RKO (cell line): ENCODE measurements at places on chromosomes 12 and 14.
A peak's percentile ranks its signal among the peaks of the same experiment; 100 is the strongest.

- no peak for DNase-seq
Measured at GRCh38 chr14:64737391-64738280, 33.4 kb downstream of the PLEKHG3 start.

- no peak for DNase-seq
Measured at GRCh38 chr12:62370189-62370588, 96.4 kb upstream of the MON2 start.

GRCh38 chr12:5861416-5861815 lies 83.6 kb downstream of the ANO2 start:
- no peak for DNase-seq

DNA sequence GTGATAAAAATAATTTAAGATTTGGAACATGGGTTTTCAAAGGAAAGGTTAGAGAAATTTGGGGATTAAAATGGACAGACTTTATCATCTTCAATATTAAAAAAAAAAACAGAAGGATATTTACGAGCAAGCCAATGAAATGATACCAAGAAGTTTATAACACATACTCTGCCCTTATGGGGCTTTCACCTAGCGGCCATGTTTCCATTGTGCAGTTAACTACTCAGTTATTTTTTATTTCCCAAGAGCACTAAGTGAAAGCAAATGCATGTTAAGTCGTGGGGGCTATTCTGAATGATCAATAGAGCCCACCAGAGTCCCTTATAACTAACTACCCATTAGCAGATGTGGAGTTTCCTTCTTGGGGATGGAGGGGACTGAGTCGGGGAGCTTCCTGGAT lies 53.9 kb downstream of the ETV6 start:
- no peak for DNase-seq

DNA sequence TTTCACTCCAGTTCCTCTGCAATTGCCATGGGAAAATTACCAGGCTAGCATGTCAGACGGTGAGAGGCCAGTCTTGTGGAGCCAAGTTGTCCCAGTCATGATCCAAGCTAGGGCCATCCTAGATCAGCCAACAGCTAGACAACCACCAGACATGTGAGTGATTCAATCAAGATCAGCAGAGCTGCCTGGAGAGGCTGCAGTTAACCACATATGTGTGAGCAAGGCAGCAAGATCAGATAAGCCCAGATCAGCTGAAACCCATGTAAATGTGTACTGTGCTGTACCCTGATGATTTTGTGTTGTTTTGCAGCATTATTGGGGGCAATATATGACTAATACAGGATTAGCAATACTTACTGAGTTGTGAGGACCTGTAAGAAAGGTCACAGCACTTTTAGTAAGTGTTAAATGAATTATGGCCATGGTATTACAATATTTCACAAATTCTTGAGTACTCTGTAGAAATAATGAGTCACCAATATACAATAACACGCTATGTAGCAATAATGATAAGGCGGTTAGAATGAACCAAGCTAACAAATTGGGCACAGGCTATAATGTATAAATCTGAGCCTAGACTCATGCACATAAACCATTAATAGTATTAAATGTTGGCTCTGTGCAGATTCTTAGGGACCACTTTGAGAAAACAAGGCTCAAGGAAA lies 91.4 kb downstream of the SUDS3 start:
- DNase-seq, result no peak

- DNase-seq, result no peak
Measured at GRCh38 chr12:18071336-18071735, 18.7 kb downstream of the RERGL start.

DNA sequence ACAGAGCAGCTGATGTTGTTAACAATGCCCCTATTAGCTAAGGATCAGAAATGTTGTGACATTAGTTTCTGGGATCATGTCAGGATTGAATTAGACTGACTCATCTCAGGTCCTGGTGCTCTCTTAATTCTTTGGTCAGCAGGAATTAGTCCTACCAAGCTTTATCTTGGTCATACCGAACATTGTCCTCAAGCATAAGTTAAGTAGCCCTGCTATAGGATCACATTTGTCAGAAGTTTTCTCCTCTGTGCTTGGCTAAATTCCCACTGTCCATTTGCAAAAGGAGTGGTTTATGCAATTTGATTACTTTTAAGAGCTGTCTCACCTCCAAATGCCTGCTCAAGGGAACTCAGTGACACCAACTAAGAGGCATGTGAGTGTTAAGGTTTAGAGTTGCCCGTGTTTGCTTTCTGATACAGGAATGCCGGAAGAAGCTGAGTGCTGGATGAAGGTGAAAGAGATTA lies 48.4 kb upstream of the IFNG-AS1 start:
- no peak for DNase-seq

DNA sequence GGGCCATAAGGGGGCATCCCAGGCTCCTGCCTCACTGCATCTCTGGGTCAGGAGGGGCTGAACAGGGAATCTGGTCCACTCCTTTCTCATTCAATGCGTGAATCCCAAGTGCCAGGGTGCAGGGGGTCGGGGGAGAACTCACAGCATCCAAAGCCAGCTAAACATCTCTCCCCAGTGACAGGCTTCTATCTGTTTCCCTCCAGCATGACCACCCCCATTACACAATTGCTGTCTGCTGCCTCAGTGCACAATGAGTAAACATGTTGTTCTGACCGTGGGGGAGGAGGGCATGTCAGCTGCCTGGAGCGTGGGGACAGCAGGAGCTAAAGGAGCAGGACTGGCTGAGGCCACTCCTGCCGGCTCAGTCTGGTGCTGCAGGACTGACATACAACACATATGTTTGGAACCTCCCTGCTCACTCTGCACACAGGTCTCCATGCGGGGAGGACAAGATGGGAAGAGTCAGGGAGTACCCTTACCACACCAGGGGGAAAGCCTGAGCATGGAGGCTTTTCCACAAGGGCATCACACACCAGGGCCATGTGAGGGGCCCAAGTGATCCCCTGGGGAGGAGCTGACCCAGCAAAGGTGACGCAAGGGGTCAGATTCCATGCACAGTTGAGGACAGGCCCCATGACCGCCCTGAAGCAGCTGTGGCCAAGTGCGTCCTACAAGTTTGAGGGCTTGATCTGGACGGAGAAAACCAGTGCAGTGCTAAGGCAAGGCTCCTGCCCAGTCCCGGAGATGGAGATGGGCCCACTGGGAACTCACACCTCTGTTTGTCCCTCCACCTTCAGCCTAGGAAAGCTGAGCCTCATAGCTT lies 1.4 kb downstream of the TNS2 start:
- no peak for DNase-seq

GRCh38 chr14:74619672-74620131 lies 7.7 kb upstream of the LTBP2 start:
- peak; percentile 98 for DNase-seq

DNA sequence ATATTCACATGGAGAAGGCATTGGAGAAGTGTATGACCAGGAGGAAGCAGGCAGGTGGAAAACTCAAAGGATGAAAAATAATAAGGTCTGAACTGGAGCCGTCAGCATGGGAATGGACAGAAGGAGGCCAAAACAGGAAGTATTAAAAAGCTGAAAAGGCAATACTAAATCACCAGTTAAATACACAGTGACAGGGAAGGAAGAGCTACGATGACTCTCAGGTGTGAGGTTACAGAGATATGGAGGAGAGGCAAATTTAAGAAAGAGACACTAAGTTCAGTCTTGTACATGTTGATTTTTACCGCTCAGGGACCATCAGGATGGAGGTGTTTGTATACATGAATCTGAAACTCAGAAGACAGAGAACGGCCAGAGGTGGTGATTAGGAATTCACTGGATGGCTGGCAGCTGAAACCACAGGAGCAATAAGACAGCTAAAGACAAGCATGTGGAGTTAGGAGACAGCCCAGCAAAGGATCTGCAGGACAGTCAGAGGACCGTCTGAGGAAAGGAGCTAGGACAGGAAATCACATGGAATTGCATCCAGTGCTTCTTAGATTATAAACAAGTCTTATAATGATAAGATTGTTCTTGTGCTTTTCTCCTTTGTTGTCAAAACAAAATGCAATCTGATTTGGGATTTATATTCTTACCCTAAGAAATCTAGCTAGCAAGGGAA lies 33.9 kb upstream of the CDKN3 start:
- DNase-seq, result no peak

- peak; percentile 71 for DNase-seq
Measured at GRCh38 chr12:69007101-69007854, 74.3 kb upstream of the CPM start.

DNA sequence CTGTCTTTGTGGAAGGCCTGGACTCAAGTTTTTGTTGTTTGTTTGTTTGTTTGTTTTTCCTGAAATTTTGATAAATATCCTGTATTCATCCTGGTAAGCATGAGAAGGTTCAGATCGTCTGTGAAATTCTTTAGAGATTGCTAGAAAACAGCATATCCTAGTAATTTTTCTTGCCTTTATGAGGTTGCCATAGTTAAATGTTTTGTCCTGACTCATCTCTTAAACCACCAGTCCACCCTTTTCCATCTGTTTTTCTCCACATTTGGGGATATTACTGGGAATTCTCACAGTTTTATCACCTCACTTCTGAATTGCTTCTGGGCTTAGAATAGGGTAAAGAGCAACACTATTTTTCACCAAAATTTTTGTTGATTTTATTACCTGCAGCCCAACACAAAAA lies 248.3 kb downstream of the FBXL14 start:
- DNase-seq, result no peak

- no peak for DNase-seq
Measured at GRCh38 chr14:59293935-59294661, 105.6 kb downstream of the DAAM1 start.

DNA sequence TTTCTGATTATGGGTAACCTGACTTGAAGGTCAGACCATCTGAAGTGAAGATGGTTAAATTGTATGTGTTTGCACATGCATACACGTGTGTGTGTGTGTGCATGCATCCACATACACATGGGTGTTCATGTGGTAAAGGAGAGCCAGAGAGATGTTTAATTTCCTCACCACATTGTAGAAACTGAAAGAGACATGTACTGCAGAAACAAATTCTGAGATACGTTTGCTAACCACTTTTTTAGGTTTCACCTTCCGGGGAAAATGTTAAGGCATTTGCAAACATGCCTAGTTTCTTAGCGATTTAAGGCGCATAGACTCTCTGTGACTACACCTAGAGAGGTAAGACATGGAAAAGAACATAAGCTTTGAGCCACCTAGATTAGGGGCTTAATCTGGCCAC lies 362.9 kb downstream of the RAD51B start:
- no peak for DNase-seq

DNA sequence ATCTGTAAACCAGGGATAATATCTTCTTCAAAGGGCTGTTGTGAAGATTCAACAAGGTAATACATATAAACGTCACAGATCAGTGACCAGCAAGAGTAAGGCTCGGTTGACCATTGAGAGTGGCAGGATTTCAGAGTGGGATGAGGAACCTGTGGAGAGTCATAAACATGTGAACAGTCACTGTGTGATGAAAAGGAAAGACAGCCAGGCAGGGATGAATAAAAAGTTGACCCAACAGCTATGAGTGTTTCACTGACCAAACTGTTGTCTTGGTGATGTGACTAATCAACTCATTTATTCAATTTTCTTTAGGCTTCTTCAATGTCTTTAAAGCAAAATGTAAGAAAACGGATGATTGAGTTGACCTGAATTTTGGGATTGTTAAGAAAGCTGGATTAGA lies 8.6 kb upstream of the FRMD6 start:
- peak; percentile 78 for DNase-seq

DNA sequence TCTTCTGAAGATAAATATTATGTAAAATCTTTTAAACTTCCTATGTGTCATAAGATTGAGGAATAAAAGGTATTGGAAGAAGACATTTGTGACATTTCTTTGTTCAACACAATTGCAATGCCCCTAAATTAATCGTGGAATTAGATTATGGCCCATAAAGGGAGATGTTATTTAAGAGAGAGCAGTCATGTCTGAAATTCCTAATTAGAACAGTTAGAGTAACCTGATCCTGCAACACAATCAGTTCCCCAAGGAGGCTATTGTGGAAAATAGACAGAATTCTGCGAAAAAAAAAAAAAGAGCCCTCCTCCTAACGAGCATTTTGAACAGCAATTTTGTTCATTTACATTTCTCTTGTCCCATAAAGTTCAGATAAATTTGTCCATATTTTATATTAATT lies 339.5 kb downstream of the PAWR start:
- no peak for DNase-seq

GRCh38 chr12:30859226-30859625 lies 67.3 kb upstream of the TSPAN11 start:
- DNase-seq, result no peak

DNA sequence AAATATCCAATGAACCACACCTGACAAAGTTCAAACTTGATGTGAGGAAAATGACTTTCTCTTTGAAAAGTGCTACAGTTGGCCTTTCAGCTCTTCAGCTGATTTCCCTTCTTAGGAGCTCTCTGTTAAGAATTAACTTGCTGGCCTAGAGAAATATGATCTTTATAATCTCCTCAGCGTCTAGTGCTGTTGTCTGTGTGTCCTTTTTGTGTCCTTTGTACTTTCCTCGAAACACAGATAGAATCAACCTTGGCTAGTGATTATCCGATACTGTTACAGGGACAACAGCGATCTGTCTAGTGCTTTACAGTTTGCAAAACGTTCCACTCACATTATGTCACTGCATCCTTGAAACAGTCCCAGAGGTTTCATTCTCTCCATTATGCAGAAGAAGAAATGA lies 162.8 kb upstream of the RMST start:
- DNase-seq, result no peak

- no peak for DNase-seq
Measured at GRCh38 chr12:11652351-11653040, 3.0 kb downstream of the ETV6 start.

- DNase-seq, result peak; percentile 28
Measured at GRCh38 chr12:90959032-90959431, 4.1 kb upstream of the CCER1 start.

DNA sequence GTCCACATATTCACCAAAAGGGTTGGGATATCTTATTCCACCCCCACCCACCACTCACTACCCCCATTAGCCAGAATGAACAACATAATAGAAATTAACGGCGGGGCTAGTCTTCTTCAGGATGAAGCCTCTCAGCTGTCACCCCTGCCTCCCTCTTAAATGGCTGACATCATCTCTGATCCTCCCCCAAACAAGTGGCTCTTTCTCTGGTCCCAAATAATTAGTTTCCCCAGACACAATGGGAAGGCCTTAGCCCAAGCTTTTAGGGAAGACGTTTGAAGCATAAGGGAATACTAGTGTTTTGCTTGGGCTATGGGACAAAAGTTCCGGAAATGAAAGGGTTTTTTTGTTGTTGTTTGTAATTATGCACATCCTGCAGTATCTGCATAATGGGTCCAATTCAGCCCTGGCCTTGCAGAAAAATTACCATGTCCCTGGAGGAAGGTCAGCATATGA lies 13.8 kb downstream of the STON2 start:
- no peak for DNase-seq

GRCh38 chr12:103712216-103712615 lies 125.1 kb downstream of the STAB2 start:
- no peak for DNase-seq

GRCh38 chr12:88895634-88896033 lies 315.4 kb upstream of the KITLG start:
- DNase-seq, result no peak

GRCh38 chr12:124523071-124523470 lies 44.3 kb downstream of the NCOR2 start:
- no peak for DNase-seq

DNA sequence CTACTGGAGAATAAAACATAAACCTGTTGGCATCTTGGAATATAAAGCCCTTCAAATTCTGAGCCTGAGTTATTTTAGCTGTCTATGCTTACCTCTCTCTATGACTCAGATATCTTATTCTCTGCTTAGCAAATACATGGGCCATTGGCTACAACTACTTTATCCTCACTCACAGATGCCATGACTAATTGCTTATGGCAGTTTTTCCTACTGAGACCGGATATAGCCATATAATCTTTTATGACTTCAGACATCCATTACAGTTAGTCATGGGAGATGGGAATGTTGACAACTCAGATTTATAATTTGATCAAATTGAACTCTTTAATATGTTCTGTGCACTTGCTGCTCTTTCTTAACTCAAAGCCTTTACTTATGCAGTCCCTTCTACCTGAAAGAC lies 502.4 kb upstream of the ATP2B1 start:
- peak; percentile 73 for DNase-seq
